Substantia nigra (tissue), 51 donors: ENCODE measurements at places on chromosomes 11 and 22.

GRCh38 chr22:50613291-50613981, 12.8 kb downstream of the MAPK8IP2 start:
- no peak for DNase-seq

DNA sequence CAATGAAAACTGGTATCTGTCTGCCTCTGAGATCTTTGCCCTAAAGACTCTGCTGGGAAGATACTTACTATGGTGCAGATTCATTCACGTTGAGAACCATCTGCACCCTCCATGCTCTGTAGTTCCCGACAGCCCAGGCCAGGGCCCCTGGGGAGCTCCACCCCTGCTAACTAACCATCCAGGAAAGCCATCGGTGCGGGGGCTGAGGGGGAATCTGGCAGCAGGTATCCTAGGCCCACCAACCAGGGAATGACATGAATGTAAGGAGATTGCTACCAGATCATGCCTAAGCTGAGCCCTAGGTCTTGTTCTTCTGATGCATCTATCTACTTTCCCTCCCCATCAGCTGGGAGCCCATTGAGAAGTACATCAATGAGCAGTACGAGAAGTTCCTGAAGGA, 11.3 kb upstream of the WBP2NL start:
- no peak for DNase-seq

- no peak for DNase-seq
Measured at GRCh38 chr11:118544647-118545010, 13.6 kb downstream of the TMEM25 start.

DNA sequence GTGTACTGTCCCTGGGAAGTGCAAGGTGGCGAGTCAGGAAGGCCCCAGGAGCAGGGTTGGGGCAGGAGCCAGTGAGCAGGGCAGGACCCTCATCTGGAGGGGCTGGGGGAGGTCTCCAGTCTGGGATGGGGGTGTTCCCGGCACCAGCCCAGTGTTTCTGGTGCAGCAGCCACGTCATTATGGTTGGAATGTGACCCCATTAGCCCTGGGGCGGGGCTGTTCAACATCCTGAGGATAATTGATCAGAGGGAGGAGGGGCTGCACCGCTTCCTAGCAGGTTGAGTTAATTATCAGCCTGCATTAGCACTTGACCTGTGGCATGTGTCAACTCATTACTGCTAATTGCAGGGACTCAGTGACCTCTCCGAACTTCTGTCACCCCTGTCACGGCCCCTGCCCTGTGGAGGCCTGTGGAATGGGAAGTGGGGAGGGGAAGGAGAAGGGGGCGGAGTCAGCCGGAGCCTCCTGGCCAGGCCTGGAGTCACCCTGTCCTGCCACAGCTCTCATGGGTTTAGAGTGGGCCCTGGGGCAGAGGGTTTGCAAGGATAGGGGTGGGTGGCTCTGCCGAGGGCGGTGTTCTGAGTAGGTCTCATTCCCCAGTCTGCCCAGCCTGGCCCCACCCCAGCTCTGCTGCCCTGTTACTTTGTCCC, 52.8 kb upstream of the CCDC188 start:
- no peak for DNase-seq

- DNase-seq, result no peak
Measured at GRCh38 chr11:125514336-125515101, 18.5 kb upstream of the FEZ1 start.

- no peak for DNase-seq
Measured at GRCh38 chr22:23691748-23692423, 1.1 kb downstream of the RGL4 start.

GRCh38 chr11:100636536-100636935, 50.6 kb upstream of the ARHGAP42 start:
- DNase-seq, result no peak

- no peak for DNase-seq
Measured at GRCh38 chr22:23182309-23183060, 2.2 kb downstream of the BCR start.

GRCh38 chr22:17260298-17260697, 41.1 kb upstream of the ADA2 start:
- DNase-seq, result no peak

GRCh38 chr11:60890696-60891095, 15.7 kb downstream of the PRPF19 start:
- no peak for DNase-seq

GRCh38 chr11:75810637-75811390, 4.2 kb upstream of the UVRAG start:
- DNase-seq, result no peak

- DNase-seq, result no peak
Measured at GRCh38 chr11:115008799-115009198, 330.5 kb downstream of the NXPE2 start.

DNA sequence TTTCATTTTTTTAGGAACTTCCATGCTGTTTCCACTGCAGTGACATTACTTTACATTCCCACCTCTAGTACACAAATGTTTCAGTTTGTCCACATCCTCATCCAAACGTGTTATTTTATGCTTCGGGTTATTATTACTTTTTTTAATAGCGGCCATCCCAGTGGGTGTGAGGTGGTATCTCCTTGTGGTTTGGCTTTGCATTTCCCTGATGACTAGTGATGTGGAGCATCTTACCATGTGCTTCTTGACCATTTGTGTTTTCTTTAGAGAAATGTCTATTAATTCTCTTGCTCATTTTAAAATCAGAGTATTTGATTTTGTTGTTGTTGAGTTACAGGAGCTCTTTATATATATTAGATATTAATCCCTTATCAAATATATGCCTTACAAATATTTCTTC, 70.3 kb upstream of the ANO1 start:
- no peak for DNase-seq

DNA sequence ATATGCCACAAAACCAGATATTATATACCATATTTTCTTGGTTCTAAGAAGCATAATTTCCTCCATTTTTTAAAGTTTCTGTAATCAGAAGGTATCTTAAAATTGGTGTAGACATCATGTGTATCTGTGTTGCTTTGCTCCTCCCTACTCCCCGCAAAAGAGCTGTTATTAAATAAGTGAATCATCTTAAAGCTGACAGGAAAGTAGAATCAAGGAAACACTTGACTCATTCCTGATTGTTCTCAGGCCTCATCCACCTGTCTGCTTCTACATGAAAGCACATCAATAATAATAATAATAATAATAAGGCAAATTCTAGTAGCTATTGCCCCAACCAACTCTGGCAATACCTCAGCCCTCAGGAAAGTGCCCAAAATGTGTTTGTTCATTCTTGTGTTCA, 26.2 kb upstream of the GUCY1A2 start:
- DNase-seq, result no peak

GRCh38 chr11:13745165-13745564, 76.7 kb downstream of the FAR1 start:
- no peak for DNase-seq

- DNase-seq, result peak; percentile 23
Measured at GRCh38 chr11:19071255-19071654, 10.7 kb upstream of the MRGPRX2 start.

- DNase-seq, result no peak
Measured at GRCh38 chr22:48944433-48944750, 883.3 kb downstream of the BRD1 start.
